ENCODE measurements at places on chromosomes 3 and 15.

DNA sequence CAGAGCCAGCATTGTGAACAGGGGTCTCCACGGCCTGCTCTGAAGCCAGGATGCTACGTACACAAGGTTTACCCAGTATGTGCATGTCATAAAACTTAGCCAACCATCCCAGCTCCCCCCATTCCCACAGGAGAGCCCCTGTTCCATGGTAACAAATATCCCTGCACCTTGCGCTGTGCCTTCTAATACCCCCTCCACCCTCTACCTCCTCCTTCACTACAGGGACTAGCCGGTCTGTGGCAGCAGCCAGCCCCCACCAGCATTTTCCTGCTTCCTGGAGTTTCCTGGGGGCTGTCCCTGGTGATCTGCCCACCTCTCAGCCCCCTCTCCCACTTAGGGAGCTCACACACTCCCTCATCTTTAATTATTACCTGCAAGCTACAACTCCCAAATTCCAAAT lies 20.4 kb downstream of the ACSBG1 start:
- DNase-seq, result no peak

GRCh38 chr3:27127879-27128278 lies 241.3 kb downstream of the NEK10 start:
- no peak for DNase-seq

DNA sequence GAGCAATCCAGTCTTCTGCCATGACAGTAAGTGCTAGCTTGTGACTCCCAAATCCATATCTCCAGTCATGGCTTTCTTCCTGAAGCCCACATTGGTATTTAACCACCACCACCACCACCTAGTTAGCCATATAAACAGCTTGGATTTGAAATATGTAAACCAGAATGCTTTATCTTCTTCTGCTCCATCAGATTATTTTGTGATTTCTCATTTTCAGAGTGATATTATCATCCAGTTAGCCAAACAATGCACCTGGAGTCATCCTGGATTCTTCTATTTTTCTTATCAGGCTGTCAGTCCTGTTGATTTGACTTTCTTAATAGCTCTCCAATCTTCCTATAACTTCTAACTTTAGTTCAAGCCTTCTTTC lies 124.3 kb upstream of the PTX3 start:
- no peak for DNase-seq

DNA sequence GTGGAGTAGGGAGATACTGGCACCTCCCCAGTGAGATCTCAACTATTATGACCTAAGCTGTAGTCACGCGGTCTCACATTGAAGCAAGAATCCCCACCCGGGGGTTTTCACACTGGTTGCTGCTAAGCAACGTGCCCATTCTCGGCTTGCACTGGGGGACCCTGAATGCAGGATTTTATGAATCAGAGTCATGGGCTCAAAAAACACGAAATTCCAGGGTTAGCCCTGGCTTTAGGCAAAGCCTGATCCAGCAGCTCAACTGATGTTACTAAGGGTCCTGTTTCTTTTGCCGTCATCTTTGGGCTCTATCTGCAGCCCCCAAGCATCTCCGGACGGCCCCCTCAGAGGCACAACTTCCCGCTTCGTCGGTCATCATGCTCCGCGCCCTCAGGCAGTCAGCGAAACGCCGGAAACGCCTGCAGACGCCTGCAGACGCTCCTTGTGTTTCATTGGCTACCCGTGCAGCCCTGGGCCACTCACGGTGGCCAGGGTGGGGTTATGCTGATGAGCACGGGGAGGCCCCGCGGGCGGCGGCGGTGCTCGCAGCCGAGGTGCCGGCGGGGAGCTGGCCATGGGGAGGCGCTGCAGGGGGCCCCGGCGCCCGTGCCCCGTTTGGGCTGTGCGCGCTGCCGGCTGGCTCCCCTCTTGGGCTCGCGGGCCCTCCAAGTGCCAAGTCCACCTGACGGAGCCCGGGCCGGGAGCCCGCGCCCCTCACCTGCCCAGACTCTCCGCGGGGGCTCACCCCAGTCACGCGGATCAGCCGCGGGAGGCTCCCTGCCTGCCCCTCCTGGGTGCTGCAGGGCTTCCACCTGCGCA lies 25.8 kb downstream of the EFCC1 start:
- peak; percentile 94 for DNase-seq

- DNase-seq, result no peak
Observed at GRCh38 chr15:28078191-28078719, 20.9 kb downstream of the OCA2 start.

All from stimulated activated naive CD8-positive, alpha-beta T cell treated with anti-CD3 and anti-CD28 coated beads, Interleukin-15, amount 100 ng/mL, for 72 hours (primary cell).